NCI-H524 treated with DMSO at 0.1 percent for 48 hours (cell line): ENCODE measurements at places on chromosomes 6 and 20.

DNA sequence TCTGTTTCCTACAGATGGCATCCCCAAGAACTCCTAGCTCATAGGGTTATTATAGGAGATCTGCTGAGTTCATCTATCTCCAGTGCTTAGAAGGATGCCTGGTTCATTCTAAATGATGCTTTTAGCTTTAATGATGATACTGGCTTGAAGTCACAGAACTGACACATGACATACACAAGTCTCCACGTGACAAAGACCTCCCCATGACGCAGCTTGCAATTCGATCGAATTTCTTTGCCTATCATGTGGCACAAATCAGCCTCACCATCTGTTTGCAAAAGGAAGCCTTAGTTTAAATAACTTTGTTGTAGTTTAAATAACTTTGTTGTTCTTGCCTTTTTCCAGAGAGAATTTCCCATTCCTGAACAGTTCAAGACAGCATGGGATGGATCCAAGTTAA lies 44.1 kb upstream of the FAM8A1 start:
- DNase-seq: no peak

DNA sequence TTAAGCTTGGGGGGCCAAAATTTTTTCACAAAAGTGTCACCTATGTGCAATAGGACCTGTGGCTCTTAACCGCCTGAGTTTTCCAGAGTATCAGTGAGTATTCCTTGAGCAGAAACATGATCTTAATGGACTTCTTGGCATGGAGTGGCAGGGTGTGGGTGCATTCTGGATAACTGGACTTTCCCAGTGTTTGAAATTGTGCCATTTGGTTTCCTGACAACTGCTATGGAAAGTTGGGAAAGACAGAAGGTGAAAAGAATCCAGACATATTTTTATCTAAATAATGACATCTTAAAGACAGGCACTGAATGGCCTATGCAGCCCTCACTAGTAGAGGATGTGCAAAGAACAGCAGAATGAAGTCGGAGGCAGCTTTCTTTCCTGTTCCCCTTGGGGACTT lies 34.3 kb upstream of the ADTRP start:
- DNase-seq: no peak

GRCh38 chr20:22490287-22491193 lies 93.8 kb downstream of the FOXA2 start:
- no peak for DNase-seq

DNA sequence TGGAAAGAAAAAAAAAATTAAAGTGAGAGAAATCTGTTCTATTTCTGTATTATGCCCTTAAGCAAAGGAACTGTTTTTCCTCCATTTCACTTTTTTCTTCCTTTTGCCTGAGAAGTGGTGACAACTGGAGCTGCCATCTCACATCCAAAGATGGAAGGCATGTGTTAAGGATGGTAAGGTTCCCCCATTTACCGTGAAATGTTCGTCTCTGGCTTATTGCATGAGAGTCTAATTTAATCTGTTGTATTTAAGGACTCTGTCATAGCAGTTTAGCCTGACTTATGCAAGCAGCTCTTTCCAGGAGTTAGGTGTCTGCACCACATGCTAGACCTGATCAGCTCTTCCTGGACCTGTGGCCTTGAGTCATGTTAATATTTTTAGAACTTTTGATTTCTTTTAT lies 389.5 kb upstream of the MAP3K7 start:
- no peak for DNase-seq

GRCh38 chr20:9927224-9927623 lies 88.3 kb upstream of the PAK5 start:
- no peak for DNase-seq

DNA sequence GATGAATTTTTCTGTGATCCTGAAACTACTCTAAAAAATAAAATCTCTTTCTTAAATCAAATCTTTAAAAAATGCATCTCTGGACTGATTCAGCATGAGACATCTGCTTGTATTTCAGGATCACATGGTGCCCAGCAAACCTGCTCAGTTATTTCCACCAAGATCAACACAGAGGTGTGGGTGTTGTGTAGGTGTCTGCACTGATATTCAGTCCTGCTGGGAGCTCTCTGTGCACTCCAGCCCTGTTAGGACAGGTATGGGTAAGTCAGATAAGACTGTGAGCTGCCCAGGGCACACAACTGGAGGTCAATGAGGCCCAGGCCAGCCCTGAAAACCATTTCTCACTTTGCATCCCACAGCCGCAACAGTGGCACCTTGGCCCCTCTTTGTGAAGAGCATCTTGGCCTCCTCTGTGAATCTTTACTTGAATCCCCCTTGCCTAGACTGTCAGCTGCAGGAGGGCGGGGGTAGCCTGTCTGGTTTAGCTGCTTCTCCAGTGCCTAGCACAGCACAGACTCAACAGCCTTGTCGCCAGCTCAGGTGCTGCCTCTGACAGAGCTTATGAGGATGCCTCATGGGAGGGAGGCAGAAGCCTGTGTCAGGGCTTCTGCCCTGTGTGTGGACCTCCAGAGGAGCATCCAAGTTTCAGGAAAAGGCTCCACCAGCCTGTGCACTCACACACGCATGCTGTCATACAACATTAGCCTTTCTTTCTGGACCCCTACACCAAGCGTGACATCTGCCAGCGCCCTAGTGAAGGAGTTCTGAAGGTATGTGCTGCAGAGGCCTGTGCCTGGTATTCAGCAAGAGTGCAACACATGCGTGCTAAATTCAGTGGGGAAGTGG lies 187.6 kb upstream of the CST7 start:
- DNase-seq: no peak

DNA sequence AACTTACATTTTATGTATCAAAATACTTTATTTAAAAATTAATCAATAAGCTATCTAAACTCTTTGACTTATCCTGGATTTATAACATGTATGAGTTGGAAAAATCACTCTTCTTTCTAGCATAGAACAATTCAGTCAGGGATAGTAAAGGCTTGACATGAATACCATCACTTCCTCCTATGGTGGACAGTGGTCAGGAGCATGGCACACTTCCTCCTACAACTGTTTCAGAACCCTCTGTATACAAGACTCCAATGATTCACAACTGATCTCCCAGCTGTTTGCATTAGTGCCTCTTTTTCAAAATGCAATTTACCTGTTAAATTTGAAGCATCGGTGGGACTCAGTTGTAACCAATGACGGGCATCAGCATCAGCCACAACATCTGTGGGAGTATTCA lies 129.7 kb downstream of the RALGAPA2 start:
- DNase-seq: no peak

GRCh38 chr20:57148263-57148662 lies 118.2 kb downstream of the BMP7 start:
- no peak for DNase-seq

- no peak for DNase-seq
Measured at GRCh38 chr6:168004023-168004422, 6.6 kb downstream of the KIF25 start.

- no peak for DNase-seq
Measured at GRCh38 chr20:4592316-4593148, 129.2 kb upstream of the PRND start.

GRCh38 chr6:79396625-79397024 lies 140.6 kb downstream of the LCA5 start:
- no peak for DNase-seq

DNA sequence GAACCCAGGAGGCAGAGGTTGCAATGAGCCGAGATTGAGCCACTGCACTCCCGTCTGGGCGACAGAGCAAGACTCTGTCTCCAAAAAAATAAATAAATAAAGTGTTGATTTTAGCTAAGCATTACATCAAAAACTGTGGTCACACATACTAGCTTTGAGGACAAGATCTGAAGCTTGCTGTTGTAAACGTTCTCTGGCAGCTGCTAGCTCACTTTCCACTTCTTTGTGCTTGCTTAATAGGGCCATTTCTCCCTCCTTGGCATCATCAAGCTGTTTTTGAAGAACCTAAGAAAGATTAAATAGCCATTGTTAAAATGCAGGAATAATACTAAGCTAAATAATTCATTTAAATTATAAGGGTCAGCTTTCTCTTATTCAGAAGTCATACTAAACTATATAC lies 55.7 kb downstream of the FAM184A start:
- DNase-seq: no peak

GRCh38 chr6:33683051-33683571 lies 28.4 kb downstream of the UQCC2 start:
- DNase-seq: no peak

GRCh38 chr6:117619178-117619577 lies 16.9 kb upstream of the GOPC start:
- no peak for DNase-seq

DNA sequence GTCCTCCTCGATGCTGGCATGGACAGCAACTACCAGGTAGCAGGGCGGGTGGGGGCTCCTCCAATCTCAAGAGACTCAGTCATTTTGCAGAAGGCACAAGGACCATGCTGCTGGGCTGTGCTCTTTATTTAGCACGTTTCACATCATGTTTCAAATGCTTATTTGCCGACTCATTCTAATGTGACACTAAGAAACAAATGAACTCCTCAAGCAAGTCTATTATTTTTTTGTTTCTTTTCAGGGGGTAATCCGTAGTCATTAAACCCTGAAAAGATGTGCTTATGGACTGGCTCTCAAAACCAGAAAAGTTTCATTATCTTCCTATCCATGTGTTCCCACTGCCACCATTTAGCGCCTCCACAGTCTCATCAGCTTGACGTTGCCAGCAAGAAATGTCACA lies 92.9 kb downstream of the ANKS1A start:
- DNase-seq: no peak

GRCh38 chr20:46731770-46732169 lies 22.3 kb downstream of the SLC2A10 start:
- no peak for DNase-seq

- no peak for DNase-seq
Measured at GRCh38 chr6:15458021-15458459, 204.8 kb downstream of the DTNBP1 start.

GRCh38 chr6:81475646-81476045 lies 276.8 kb downstream of the TENT5A start:
- DNase-seq: no peak

DNA sequence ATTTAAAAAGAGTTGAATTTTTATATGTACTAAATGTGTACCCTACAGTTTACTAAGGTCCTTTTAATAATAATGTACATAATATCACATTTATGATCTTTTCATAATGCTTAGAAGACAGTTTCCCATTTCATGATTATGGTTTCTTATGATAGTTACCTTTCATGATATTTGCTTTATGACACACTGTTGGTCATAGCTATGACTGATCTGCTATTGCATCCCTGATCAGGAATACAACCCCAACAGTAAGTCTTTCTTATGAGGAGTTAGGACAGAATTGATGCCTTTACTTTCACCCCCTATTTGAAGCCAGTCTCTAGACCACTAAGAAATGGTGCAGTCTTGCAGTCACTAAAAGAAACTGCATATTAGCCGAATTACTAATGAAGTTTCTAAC lies 31.0 kb downstream of the LCA5 start:
- DNase-seq: no peak

GRCh38 chr6:5936140-5936539 lies 70.6 kb downstream of the NRN1 start:
- no peak for DNase-seq

- DNase-seq: no peak
Measured at GRCh38 chr6:29734046-29735018, 11.1 kb downstream of the HLA-F start.

DNA sequence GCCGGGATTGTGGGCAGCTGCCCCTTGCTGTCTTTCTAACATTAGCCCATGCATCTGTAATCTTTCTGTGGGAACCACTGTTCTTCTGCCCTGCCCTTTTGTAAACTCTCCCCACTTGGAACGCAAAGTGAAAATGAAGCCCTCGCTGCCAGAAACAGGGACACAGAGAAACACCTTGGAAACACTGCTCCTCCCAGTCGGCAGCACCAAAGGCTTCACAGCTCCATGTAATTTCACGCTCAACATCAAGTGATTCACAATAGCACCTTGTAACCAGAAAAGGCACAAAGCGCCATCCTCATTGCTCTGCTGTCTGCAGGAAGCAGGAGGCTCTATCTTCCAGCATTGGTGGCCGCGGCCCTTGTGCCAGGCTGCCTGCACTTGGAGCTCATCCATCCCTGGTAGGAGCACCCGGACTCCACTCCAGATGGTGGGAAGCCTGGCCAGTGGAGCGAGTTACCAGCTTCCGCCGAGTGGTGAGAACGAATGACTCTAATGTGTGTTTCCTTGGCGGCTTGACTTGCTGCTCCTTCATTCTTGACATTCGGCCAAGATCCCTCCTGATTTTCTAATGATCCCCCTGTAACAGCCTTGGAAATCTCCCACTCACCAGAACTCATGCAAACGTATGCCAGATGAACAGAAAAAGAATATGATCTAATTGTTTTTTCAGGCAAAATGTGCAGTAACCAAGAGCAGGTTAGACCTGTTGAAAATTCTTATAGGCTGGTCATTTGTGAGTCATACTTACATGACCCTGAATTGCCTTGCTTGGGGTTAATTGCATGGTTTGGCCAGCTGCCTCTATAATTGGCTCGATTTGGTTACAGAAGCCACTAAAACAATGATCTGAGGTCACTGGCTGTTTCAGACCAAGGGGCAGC lies 169.1 kb upstream of the CDYL start:
- DNase-seq: no peak

DNA sequence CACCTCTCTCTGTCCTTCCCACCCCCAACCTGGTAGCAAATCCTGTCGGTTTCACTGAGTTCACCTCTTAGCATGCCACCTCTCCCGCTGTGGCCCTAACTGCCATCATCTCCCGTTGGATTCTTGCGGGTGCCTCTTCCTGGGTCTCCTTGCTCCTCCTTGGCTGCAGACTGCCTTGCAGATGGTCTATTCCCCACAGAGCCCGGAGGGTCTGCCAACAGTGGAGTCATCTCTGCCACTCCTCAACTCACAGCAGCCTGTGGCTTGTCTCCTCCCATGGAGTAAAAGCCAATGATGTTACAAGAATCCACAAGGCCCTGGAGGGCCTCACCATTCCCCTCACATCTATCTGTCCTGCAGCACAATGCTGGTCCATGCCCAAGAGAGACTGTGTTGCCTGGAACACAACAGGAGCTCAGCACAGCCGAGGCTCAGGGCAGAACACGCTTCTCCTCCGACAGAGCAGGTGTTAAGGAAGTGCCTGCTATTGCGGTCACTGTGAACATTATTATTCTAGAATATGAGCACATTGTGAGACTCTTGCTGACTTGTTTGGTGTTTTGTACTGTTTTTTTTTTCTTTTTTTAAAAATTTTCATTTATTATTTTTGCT lies 241.8 kb upstream of the SULF2 start:
- DNase-seq: no peak

DNA sequence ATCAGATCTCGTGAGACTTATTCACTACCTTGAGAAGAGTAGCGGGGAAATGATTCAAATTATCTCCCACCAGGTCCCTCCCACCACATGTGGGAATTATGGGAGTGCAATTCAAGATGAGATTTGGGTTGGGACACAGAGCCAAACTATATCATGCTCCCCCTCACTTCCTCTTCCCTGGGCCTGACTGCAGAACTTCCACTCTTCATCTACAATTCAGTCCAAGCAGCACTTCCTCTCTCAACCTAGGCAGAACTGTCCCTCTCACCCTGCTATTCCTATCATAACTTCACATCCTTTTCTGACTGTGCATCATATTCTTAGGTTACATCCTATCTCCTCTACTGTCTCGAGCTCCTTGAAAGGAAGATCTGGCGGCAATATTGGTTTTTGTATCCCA lies 184.0 kb upstream of the HDDC2 start:
- no peak for DNase-seq

DNA sequence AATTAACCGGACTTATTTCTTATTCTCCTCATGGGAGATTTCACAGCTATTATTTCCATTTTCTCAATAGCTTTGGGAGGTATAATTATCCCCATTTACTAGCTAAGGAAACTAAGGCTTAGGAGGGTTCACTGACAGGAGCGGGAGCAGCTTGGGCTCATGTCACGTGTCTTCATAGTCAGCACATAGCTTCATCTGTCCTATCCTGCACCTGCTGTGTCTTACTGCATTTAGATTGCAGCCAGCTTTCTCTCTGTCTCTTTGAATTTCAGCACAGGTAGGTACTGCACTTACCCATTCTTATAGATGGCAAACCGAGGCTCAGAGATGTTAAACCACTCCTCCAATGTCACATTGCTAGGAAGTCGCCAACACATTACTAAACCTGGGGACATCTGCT lies 839.9 kb downstream of the MAFB start:
- no peak for DNase-seq
